ENCODE measurements at places on chromosomes 16 and 17. TPM values are rescaled to one million over a fixed set of nuclear protein-coding genes. Genes with fewer than 3 reads are reported as not detected.

Gene SCO1
- total RNA-seq, result 8.4 TPM

Gene ENPP7
- total RNA-seq, result not detected

DNA sequence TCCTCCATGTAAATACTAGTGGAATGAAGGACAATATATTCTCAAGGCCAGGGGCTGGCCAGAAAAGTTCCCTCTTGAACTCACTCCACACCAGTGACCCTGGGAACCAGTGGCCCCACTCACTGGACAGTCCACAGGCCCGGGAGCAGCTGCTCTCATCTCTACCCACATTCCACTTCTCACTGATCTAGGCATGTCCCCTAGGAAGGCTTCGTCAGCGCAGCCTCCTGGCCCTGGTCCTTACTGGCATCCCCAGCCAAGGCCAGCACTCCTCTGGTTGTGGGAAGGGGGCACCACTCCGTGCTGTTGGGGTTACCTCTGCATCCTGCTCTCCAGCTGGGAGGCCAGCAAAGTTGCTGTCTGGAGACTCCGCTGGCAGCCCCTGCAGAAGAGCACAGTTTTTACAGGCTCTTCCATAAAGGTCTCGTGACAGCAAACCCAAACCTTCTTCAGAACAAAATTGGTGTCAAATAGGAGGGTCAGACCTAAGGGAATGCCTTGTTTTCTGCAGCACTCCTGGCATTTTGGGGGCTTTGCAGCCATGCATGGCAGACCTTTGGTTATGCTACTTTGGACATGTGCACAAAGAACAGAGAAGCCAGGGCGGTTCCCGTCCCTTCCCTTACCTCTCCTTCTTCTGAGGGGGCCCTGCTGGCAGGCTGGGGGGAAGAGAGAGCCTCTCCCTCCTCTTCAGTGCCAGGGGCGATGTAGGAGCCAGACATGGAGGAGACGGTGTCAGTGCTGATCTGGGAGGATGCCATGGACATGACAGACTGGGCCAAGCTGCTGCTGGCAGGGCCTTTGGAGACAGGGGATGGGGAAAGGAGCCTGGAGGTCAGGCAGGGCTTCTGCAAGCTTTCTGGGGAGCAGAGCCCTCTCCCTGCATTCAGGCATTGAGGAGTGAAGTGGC lies 14.1 kb upstream of the FOXJ1 start:
- DNase-seq, result no peak

GRCh38 chr17:61635913-61636432 lies 45.0 kb upstream of the NACA2 start:
- DNase-seq, result no peak

GRCh38 chr16:21643785-21644184 lies 8.6 kb downstream of the IGSF6 start:
- no peak for DNase-seq

DNA sequence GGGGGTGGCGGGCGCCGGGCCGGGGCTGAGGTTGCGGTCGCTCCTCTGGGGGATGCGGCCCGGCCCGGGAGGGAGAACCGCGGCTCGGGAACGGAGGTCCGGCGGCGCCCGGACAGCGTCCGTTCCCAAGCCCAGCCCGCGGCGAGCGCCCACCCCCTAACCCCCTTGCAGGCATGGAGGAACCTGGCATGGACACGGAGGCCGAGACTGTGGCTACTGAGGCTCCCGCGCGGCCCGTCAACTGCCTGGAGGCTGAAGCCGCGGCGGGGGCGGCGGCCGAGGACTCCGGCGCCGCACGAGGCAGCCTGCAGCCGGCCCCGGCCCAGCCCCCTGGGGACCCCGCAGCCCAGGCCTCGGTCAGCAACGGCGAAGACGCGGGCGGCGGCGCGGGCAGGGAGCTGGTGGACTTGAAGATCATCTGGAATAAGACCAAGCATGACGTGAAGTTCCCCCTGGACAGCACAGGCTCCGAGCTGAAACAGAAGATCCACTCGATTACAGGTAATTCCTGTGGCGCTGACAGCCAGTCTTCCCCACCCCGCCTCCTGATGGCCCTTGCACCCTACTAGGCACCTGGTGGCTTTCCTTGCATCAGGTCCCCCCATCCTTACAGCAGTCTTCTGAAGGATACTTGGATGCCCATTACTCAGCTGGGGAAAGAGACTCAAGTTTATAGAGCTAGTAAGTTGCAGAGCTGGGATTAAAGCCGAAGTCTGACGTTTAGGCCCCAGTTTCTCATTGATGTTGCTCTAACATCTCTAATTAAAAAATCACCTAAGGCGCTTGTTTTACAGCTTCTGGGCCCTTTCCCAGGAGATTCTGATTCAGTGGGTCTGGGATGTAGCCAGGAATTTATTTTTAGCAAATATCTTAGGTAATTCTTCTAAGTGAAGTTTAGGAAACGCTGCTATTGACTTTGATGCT lies 514 bp downstream of the UBFD1 start:
- DNase-seq, result no peak

- DNase-seq, result no peak
Observed at GRCh38 chr17:6135996-6136395, 65.8 kb downstream of the WSCD1 start.

- no peak for DNase-seq
Observed at GRCh38 chr16:31713945-31714902, 159.4 kb upstream of the ZNF267 start.

- no peak for DNase-seq
Observed at GRCh38 chr17:40279402-40279801, 8.3 kb upstream of the CDC6 start.

DNA sequence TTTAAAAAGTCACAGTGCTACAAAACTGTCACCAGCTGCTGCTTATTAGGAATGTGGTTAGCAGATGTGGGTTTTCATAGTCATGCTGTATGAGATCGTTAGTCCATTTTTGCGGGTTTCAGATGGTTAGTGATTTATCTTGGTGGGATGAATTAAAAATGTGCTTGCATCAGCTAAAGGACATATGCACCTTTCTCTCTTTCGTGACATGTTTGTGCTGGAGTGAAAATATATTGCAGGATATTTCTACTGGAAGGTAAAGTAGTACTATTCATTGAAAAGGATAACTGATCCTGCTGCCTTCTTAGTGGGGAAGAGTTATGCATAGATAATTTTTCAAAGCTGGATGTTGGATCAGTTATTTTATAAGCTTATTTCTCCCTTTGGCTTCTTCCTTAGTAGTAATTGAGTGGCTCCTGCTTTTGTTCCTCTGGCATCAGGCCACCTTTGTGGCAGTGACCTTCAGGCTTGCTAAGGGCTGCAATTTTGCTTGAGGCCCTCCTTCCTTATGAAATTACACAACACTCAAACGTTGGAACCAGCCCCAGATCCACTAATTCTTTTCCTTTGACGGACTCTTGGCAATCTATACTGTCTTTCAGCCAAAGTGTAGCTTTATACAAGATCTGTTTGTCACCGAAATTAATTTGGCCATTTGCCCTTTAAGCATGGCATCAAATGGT lies 7.5 kb upstream of the SNTB2 start:
- DNase-seq, result no peak

GRCh38 chr17:49795372-49795771 lies 6.9 kb downstream of the KAT7 start:
- DNase-seq, result no peak

Gene RASD1
- total RNA-seq, result 9.2 TPM

- no peak for DNase-seq
Observed at GRCh38 chr17:76296186-76296585, 11.9 kb downstream of the QRICH2 start.

GRCh38 chr17:77606146-77606864 lies 352.2 kb upstream of the TNRC6C start:
- DNase-seq, result no peak

Gene CMTM1
- 2.7 TPM for total RNA-seq

DNA sequence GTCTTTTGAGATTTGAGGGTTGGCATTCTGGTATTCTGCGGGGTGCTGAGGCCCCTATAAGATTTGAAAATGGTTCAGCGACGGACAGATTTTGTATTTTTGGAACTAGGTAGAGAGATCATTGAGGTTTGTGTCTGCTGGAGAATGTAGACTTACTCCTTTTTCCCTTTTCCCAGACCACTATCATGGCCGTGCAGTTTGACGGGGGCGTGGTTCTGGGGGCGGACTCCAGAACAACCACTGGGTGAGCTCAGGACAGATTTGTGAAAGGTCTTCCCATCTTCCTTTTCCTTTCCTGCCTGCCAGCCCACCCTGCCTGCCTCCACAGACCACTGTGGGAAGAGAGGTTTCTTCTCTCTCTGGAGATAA lies 572 bp downstream of the PSMB6 start:
- no peak for DNase-seq

DNA sequence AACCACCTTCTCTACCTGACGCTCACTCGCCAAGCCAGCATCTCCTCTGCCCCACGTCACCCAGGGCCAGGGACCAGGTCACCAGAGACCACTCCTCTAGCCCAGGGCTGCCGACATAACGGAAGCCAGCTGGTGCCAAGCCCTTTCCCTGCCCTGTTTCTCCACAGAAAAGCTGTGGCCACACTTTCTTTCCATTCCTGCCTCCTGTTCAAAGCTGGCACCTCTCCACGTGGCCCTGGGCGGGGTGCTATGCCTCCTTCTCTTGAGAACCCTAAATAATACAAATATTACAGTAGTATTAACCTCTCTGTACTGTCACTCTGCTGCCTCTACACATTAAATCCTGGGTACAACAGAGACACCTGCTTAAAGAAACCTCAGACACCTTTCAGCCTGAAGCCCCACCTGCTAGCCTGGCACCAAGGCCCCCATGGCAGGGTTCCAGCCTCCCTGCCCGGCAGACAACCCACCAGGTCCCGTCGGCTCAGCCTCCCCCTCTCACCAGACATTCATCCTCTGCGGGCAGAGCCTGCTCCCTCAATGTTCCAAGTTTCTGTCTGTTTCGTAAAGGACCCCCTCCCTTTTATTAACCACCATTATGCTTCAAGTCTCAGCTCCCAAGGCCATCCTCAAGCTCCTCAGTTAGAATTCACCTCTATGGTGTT lies 62.3 kb downstream of the TIMM22 start:
- DNase-seq, result no peak

GRCh38 chr17:7281953-7282751 lies 634 bp downstream of the SLC2A4 start:
- no peak for DNase-seq

GRCh38 chr17:20975566-20975965 lies 67.2 kb downstream of the USP22 start:
- DNase-seq, result no peak

DNA sequence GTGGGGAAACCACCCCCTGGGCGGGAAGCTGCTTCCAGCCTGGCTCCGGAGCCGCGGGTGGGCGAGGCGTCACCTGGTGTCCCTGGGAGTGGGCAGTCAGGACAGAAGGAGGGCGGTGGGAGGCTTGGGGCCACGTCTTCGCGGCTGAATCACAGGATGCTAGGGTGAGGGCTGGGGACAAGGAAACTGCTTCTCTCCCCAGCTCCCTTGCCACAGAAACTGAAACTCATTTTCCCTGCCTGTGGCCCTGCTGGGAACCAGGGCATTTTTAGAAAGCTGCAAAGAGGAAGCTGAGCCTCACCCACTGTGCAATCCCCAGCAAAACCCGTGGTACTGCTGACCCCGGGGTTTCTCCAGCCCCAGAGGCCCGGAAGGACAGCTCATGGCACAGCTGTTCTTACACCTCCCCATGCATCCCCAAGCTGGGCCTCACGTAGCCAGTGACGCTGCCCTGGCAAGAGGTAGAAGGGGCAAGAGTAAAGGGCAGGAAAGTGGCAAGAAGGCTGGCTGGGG lies 8.2 kb downstream of the RHBDF2 start:
- DNase-seq, result no peak

Gene PRSS53
- total RNA-seq, result 2.2 TPM

Gene CHST4
- not detected for total RNA-seq

DNA sequence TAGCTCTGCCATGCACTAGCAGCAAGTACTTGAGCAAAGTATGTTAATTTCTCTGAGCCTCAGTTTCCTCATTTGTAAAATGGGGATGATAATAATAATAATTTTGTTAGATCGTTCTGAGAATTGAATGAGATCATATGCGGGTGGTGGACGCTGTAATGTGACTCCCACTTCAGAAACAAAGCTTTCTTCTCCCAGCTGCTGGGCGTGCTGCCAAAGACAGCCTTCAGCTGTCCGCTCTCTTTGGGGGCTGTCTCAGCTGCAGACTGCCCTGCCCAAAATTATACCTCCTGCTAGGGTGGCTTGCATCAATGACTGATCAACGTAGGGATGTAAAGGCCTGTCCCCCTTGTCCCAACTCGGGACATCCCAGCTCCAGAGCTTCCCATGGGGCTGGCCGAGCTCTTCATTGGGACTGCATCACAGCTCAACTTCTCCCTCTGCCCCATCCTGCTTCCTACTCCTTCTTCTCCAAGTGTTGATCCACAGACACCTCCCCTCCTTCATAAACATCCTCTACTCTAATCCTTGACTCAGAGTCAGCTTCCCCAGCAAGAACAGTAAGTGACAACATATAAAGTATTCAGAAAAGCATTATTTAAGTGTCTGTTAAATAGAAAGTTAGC lies 30.7 kb upstream of the CDH5 start:
- DNase-seq, result peak; percentile 18

GRCh38 chr17:15263206-15263579 lies 1.9 kb downstream of the PMP22 start:
- peak; percentile 58 for DNase-seq

DNA sequence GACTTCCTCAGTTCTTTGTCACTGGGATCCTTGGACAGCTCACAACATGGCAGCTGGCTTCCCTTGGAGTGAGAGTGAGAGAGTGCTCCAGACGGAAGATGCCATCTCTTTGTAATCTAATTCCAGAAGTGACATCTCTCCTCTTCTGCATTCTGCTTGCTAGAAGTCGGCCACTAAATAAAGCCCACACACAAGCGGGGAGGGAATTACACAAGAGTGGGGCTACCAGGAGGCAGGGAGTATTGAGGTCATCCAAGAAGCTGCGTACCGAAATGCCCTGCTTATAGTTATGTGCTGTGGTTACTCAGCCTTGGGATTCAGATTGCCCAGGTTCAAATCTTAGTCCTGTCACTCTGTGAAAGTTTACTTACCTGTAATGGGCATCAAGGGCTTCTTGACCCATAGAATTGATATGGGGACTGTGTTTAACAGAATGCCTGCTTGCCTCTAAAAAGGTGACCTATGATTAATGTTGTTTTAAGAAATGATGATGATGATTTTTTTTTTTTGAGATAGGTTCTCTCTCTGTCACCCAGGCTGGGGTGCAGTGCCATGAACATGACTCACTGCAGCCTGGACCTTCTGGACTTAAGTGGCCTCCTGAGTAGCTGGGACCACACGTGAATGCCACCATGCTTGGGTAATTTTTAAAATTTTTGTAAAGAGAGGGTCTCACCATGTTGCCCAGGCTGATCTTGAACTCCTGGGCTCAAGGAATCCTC lies 120.9 kb upstream of the HS3ST2 start:
- DNase-seq, result no peak

Gene ZNF205
- total RNA-seq, result 18.9 TPM

Gene SNAI3
- 0.16 TPM for total RNA-seq

DNA sequence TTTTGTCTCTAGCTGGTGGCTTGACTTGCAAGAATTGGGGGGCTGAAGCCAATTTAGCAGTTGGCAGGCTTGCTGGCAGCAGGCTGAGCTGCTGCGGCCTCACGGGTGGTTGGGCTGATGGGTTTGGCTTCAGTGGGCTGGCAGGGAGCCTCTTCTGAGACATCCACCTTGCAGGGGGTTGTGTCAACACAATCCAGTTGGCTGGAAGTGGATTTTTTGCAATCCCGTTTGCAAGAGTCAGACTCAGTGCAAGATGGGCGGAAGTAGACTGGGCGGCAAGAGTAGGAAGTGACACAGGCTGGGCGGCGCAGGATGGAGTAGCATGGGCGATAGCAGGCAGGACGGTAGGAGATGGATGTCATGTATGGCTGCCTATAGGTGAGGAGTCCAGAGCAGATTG lies 1.5 kb downstream of the KRTAP16-1 start:
- no peak for DNase-seq

Gene MCRIP2
- total RNA-seq, result 8.9 TPM

Gene KRTAP4-6
- total RNA-seq, result not detected

Gene DNAAF1
- 0.62 TPM for total RNA-seq
